ENCODE measurements at places on chromosomes 3 and 15.

GRCh38 chr3:67327582-67327981, 326.8 kb downstream of the SUCLG2 start:
- peak; percentile 3 for DNase-seq

DNA sequence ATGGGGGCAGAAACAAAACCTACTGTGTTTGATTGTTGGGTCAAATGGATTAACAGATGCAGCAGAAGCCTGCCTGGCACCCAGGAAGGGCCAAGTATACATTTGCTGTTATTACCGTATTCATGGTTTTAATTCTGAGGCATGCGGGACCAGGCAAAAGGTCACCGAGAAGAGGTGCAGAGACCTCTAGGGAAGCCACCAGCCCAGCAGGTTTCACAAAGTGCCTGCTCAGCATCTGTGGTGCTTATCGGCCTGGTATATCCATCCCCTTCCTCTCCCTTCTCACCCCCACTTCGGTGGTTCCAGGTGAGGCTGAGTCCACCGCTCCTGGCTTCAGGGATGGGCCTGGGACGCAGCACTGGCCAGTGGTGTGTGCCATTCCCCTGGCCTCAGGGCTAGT, 13.1 kb downstream of the TPRA1 start:
- no peak for DNase-seq

GRCh38 chr3:18234717-18235335, 190.3 kb downstream of the SATB1 start:
- DNase-seq = no peak

DNA sequence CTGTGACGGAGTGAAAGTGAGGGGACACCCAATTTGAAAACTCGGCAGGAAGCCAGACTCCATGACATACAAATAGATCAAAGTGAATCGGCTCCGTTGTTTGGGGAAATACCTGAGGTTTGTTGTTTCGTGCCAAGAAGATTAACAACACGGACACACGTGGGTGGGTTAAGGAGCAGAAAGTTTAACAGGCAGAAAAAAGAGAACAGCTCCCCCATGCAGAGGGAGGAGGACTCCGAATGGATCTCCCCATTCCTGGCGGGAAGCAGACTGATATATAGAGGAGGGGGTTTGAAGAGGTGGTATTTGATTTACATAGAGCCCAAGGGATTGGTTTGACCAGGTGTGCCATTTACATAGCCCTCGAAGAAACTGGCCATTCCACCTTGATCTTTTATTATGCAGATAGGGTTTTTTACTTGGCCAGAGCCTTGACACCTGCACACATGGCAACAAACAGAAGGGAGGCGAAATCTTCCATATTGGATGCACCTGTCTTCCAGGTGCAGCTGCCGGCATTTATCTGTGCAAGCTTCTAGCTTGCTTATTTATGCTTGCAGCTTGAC, 4.8 kb upstream of the SACM1L start:
- no peak for DNase-seq

- DNase-seq = no peak
Observed at GRCh38 chr3:187181454-187182170, 15.7 kb upstream of the RTP1 start.

- no peak for DNase-seq
Observed at GRCh38 chr3:197248341-197248740, 50.1 kb downstream of the DLG1 start.

GRCh38 chr15:95327183-95327525, 1003.3 kb upstream of the NR2F2 start:
- DNase-seq = no peak

DNA sequence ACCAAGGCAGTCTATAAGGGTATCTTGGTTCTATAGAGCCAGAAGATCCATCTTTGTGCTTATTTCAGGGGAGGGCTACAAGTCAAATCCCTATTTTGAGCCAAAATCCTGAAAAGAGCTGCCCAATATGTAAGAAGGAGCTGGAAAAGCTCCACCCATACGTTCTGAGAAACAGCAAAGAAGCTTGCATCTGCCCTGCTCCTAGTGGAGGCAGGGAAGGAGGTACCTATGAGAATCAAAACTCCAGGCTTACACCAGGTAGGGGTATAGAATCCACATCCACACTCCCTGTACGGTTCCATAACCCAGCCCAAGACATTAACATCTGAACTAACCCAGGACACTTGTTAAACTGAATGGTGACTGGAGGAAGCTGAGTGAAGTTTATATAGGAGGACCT, 30.0 kb downstream of the PHC3 start:
- DNase-seq = no peak

- no peak for DNase-seq
Observed at GRCh38 chr15:68352401-68353062, 75.0 kb downstream of the FEM1B start.

- DNase-seq = no peak
Observed at GRCh38 chr3:53844262-53845102, 1.7 kb downstream of the CHDH start.

- no peak for DNase-seq
Observed at GRCh38 chr3:128240232-128240631, 87.0 kb downstream of the EEFSEC start.

DNA sequence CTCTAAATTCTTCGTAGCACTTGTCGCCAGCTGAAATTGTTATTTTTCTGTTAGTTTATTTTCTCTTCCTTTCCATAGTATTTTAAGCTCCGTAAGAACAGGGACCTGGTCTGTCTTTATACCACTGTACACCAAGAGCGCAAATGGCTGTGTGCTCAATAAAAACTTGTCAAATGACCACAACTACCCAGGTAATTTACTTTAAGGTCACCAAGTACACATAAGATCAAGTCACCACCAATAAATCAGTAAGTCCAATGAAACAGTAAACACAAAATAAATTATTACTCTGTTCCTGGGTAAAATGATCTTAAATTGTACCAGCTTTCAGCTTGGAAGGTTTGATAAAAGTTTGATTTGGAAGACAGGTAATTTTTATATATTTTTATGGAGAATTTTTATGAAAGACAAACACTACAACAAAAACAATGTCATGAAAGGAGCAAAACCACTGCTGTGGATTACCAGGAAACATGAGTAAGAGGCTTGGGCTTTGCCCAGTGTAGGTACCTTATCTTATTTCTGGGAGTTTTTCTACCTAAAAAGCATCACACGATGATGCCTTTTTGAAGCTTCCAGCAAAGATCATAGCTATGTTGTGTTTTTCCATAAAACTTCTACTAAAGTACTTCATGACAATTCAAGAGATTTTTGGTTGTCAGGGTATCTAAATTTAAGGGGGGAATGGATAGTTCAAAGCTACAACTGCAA, 406.8 kb downstream of the SHQ1 start:
- no peak for DNase-seq

- no peak for DNase-seq
Observed at GRCh38 chr3:182485301-182485700, 308.0 kb upstream of the ATP11B start.

DNA sequence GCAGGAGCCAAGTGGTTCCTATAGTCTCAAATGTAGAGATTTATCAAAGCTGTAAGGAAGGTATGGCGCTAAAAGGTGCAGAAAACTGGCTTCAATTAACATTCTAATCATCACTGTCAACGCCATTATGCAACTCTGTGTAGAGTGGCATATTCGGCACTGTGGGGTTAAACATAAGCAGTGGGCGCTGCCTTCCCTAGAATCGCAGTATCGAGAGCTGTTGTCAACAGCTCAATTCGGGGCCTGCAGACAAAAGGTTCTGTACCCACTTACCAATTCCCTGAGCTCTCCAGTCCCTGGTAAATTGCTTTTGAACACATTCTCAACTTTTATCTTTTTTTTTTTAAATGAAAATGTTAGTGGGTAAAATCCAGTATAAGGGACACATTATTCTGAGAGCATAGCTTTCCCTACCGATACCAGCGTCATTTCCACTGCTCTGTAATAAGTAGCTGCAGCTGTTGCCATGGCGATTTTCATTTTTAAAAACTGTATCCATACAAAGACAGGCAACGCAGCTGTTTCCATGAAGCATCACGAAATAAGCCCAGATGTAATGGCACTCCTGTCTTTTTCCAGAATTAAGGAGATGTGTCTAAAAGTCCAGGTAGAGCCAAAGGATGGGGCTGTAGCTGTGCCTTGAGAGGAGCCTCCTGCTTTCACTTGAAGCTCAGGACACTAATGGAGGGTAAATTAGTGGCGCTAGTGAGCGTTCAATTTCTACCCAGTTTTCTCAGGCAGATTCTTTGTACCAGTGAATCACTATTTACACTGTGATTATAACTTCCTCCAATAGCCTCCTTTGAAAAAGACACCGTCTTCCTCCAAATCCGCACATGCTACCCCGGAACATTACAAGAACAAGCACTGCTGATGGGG, 250.3 kb downstream of the SLC9A9 start:
- DNase-seq = peak; percentile 73

- no peak for DNase-seq
Observed at GRCh38 chr15:79208179-79208578, 74.3 kb upstream of the ANKRD34C start.

DNA sequence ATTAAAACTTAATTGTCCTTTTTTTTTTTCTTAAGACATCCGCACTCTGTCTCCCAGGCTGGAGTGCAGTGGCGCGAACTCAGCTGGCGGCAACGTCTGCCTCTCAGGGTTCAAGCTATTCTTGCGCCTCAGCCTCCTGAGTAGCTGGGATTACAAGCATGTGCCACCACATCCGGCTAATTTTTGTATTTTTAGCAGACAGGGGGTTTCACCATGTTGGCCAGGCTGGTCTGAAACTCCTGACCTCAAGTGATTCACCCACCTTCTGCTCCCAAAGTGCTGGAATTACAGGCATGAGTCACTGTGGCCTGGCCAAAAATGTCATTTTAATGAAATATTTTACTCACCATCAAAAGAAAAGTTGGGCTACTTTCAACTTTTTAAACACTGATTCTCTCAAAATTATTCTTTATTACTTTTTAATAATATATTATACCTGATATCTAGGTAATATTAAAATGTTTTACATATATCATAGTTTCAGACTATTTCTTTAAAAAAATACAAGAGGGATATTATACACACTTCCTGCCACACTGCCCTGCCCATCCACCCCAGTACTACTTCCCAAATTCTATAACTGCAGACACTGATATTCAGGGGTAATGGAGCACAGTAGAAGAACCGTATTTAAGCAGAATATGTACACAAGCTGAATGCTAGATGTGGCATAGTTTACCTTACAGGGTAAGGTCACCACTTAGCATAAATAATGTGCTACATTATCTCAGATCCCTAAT, 723.9 kb upstream of the ZNF385D start:
- DNase-seq = no peak

- no peak for DNase-seq
Observed at GRCh38 chr15:64197425-64197824, 34.6 kb upstream of the PPIB start.

GRCh38 chr3:155356594-155357370, 63.3 kb upstream of the STRIT1 start:
- DNase-seq = no peak

DNA sequence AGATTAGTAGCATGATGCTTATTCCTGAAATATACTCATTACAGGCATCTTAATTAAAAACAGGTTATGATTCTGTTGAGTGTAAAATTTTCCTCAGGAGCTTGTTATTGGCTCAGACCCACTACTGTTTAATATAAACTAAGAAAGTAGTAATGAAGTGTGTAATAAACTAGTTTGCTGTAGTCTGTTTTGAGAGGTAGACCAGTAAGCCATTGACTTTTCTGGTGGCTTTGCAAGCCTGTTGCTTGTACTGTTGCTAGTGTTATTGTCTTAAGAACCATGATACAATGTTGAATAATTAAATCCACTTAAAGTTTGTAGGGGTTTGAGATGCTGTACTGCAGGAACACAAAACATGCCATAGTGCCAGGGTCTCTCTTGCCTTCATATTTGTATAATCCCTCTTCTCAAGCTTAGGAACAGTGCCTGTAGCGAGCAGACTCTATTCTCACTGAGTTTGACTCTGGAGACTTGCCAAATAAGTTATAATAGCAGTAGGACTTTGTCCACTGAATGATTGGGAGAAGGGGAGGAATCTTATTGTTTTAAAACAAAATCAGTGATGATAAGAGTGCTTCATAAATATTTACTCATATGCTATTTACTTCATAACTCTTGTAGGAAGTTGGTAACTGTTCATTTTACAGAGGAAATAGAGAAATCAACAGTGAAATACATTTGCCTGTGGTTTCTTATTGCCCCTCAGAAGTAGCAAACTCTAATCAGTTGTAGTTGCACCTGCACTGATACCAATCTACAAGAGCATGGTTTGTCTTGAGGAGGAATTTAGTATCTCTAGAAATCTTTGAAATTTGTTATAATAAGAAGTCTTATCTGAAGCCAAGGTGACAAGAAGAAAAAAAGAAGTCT, 13.4 kb downstream of the TCF12 start:
- DNase-seq = no peak

GRCh38 chr3:182244222-182244971, 532.7 kb downstream of the SOX2 start:
- DNase-seq = no peak

GRCh38 chr3:112376992-112377391, 44.0 kb downstream of the CD200 start:
- no peak for DNase-seq

GRCh38 chr3:119601154-119601553, 3.5 kb downstream of the PLA1A start:
- DNase-seq = no peak

DNA sequence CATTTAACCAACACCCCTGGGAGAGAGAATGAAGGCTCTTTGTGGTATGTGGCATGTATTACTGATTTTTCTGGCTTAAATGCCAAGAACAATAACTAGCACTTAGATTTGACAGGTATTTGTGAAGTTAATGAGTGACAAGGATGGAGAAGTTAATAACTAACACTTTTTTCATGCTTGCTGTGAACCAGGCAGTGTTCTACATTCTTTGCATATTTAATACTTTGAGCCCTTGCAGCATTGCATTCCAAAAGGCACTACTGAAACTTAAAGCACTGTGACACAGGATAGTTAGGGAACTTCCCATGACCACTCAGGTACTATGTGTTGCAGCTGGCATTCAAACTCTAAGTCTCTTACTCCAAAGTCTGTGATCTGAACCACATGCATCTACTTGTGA, 650.6 kb downstream of the ZPLD1 start:
- DNase-seq = no peak

- DNase-seq = no peak
Observed at GRCh38 chr3:187518616-187519015, 150.4 kb downstream of the RTP4 start.

DNA sequence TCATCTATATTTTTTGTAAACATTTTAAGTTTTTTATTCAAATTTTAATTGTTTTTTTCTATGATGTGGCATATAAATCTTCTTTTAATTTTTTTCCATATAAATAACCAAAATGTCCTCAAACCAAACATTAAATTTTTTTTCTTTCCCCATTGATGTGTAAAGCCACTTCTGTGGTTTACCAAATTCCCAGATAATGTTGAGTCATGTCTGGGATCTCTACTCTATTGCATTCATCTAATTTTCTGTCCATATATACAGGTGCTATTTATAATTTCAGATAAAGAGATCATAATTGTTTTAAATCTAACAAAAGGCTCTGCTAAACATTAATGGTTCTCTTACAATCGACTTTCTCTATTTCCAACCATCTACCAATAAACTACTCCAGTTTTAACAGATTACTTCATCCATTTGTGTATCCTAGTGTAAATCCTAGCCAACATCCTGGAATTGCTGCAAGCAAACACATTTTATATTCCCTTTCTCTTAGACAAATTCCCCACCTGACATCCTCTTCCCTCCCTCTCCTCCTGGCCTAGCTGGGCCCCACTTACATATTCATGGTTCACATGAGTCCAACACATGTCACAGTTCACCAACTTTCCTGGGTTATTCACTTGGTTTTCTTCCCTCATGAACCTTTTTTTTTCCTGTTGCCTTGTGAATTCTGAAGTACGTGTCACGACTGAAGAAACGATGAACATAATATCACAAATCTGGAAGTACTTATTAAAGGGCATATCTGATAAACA, 368.0 kb upstream of the AGTR1 start:
- no peak for DNase-seq

Data from NCI-H1436 (cell line).